ENCODE measurements at places on chromosomes 7 and 10.

- DNase-seq, result no peak
These were observed 76.4 kb downstream of the GRK5 start for GRCh38 chr10:119283818-119284217.

- peak; percentile 48 for DNase-seq
These were observed 85.3 kb upstream of the DIP2C start for GRCh38 chr10:774661-775244.

DNA sequence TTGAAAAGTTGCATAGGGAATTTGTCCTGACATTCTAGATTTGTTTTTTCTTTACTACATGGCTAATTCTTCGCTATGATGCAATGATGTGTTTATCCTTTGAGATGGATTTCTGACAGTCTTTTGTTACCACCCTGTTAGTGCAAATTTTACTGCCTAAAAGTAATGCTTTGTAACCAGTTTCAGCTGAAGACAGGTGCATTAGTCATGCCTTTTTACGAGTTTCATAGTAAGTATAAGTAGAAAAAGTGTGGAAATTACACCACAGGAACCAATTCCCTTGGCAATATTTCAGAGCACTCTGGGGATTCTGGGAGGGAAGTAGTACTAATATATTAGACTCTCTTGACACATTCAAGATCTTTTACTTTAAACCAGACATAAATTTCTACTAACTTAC, 257.8 kb upstream of the DKK1 start:
- DNase-seq, result no peak

DNA sequence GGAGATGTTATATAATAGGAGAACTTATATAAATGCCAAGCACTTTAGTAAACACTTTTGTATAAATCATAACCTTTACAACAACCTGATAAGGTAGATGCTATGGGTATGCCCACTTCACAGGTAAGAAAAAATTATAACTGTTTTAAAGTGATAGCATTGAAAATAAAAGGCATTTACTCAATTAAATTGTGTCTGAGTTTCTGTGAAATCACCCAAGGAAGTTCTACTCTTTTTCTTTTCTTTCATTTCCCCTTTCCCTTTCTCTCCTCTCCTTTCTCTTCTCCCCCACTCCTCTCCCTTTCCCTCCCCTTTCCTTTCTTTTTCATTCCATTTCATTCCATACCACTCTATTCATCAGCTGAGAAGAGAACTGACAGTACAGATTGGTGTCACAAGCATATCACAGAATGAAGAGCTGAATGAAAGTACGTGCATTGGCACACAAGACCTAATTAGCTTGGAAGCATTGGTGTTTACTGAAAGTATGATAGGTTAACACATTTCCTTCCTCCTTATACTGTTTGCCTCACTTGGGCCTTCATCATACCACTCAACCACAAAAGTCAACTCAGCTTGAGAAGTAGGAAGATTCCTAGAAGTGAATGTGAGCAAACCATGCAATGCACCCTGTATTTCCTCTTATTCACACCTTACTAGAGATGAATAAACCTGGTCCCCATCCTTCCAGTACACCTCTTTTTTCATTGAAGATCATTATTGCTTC, 117.9 kb upstream of the AGR3 start:
- DNase-seq, result no peak

- DNase-seq, result no peak
These were observed 27.1 kb downstream of the NMT2 start for GRCh38 chr10:15141136-15142054.

- DNase-seq, result no peak
These were observed 206.6 kb downstream of the LSM5 start for GRCh38 chr7:32283546-32283945.

- DNase-seq, result peak; percentile 45
These were observed 33.6 kb downstream of the PALD1 start for GRCh38 chr10:70512149-70512639.

- DNase-seq, result no peak
These were observed 47.4 kb upstream of the FAM180A start for GRCh38 chr7:135795846-135796570.

DNA sequence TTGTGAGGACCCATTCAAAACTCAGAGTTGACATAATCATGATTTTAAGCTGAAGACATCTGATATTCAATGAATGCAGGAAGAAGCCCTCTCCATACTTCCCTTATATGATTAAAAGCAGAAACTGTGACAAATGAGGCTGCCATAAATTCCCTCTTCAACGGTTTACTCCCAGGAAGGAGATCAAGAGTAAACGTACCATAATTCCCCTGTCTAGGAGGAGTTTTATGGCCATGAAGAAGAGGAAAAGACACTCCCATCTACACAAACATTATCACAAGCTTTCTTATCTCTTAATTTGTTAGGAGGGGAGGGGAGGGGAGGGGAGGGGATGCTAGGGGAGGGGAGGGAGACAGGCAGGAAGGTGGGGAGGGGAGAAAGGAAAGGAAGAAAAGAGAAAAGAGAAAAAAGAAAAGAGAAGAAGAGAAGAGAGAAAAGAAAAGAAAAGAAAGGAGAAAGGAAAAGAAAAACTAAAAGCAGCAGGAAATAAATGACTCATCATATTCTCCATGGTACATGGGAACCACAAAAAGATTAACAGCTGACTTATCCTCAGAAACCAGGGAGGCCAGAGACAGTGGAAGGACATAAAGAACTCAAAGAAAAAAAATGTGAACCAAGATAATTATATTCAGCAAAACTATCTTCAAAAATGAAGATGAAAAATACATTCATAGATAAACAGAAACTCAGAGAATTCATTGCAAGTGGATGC, 121.6 kb downstream of the ALOX5 start:
- no peak for DNase-seq

DNA sequence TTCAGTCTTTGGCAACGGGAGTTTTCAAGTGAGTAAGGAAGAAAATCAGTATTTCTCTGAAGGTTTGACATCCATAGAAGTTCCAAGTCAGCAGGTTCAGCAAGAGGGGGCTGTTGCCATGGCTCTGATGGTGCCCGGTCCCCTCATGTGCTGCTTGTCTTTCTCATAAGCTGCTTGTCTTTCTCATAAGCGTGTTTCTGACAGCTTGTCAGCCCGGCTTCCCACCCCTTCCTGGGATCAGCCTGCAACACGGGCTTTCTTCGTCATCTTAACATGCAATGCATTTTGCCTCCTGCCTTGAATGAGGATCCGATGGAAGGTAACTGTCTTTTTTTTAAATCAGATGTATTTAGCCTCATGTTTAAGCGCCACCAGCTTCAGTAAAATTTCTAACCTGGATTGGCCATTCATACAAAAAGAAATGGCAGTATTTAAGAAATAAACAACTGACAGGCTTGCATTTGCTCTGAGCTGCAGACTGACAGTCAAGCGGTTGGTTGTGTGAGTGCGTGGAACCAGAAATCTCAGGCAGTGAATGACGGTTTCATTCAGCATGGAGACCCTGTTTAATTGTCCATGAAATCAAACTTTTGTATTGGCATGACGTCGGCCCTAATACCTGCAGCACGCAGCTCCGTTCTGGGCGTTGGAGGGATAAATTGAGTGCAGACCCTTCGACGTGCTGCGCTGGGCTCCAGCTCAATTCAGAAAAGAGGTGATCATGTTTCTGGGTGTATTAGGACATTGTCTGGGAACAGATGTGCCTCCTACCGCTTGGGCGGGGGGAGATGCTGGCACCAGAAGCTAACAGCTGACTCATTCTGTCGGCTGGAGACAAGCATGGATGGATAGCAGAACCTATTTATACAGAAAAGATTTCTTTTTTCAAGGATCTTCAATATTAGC, 454.7 kb upstream of the FOXK1 start:
- peak; percentile 12 for DNase-seq

GRCh38 chr10:12549297-12549696, 199.9 kb downstream of the CAMK1D start:
- DNase-seq, result no peak

Data from H7 (cell line).